ENCODE measurements at places on chromosomes 7 and 10. TPM values are rescaled to one million over a fixed set of nuclear protein-coding genes. Genes with fewer than 3 reads are reported as not detected.

Gene PRSS37
- not detected for total RNA-seq

Gene FGL2
- 86.5 TPM for total RNA-seq

Gene KIF11
- 8.7 TPM for total RNA-seq

Gene OR6B1
- not detected for total RNA-seq

Gene PRXL2A
- 8.9 TPM for total RNA-seq

Gene EPO
- not detected for total RNA-seq

Gene GPC2
- total RNA-seq, result 1.0 TPM

Gene ZNF117
- total RNA-seq, result 6.4 TPM

Gene HILPDA
- 71.2 TPM for total RNA-seq

Gene TUBAL3
- not detected for total RNA-seq

Gene WNT8B
- total RNA-seq, result not detected

Gene HOXA5
- total RNA-seq, result 1.2 TPM

Gene OR2F2
- not detected for total RNA-seq

Gene MBLAC1
- total RNA-seq, result 2.3 TPM

Gene VWA2
- total RNA-seq, result not detected

Gene ERVW-1
- total RNA-seq, result not detected

Gene DNAH11
- 0.92 TPM for total RNA-seq

Gene SNCG
- total RNA-seq, result 13.0 TPM

Gene SPDYE2B
- total RNA-seq, result not detected

Gene SPDYE8
- not detected for total RNA-seq

Gene ADAM22
- 0.52 TPM for total RNA-seq

Gene SCIN
- 0.23 TPM for total RNA-seq

Gene CCL26
- total RNA-seq, result 1.8 TPM

Gene SLC18A3
- total RNA-seq, result not detected

Gene MLLT10
- total RNA-seq, result 47.3 TPM

Gene SMKR1
- total RNA-seq, result 0.20 TPM

Gene CHRM2
- 3.0 TPM for total RNA-seq

Gene NRCAM
- 22.6 TPM for total RNA-seq

Gene AMPH
- 0.13 TPM for total RNA-seq

Gene MTPN
- 210 TPM for total RNA-seq

Gene MYO1G
- 0.07 TPM for total RNA-seq

Gene NPFFR1
- total RNA-seq, result not detected

Gene ZNF33B
- total RNA-seq, result 4.1 TPM

Gene NME8
- not detected for total RNA-seq

Gene SLC39A12
- not detected for total RNA-seq

Gene OR2A5
- not detected for total RNA-seq

Gene KAT6B
- 34.0 TPM for total RNA-seq

Gene PON3
- total RNA-seq, result 0.13 TPM

Gene ZNF92
- 2.5 TPM for total RNA-seq

Gene PON1
- not detected for total RNA-seq

Gene CHST3
- 49.4 TPM for total RNA-seq

Gene FXYD4
- total RNA-seq, result not detected

Gene SEC24C
- 85.0 TPM for total RNA-seq

Gene CTTNBP2
- 1.2 TPM for total RNA-seq

Measured in smooth muscle cell of the pulmonary artery (primary cell).